Kidney (tissue), 22 donors: ENCODE measurements at places on chromosomes 12 and 14. TPM values are rescaled to one million over a fixed set of nuclear protein-coding genes. Genes with fewer than 3 reads are reported as not detected.

The AKAP6 gene
- 0.92 TPM for polyA plus RNA-seq

The LPCAT3 gene
- polyA plus RNA-seq: 59.2 TPM

The FOXN4 gene
- polyA plus RNA-seq: 0.82 TPM

The BCL2L2 gene
- 35.6 TPM for polyA plus RNA-seq

The PLCZ1 gene
- not detected for polyA plus RNA-seq

The IL31 gene
- polyA plus RNA-seq: not detected

GRCh38 chr12:8658346-8658745 lies 4.3 kb downstream of the MFAP5 start:
- no peak for DNase-seq

DNA sequence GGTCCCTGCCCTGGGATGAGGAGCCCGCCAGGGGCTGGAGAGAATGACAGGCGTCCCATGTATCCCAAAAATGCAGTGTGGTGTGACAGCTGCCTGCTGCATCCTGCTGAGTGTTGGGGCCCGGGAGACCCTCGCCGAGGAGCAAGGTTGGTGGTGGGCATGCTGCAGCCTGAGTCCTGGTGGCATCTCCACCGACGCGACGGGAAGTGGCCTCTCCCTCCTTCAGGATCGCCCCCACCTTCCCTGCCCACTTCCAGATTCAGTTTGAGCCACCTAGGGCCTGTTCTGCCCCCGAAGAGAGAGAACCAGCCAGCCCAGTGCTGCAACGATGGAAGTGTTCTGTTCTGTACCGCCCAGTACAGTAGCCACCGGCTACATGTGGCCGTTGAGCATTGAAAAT lies 70.1 kb downstream of the TSPAN9 start:
- no peak for DNase-seq

DNA sequence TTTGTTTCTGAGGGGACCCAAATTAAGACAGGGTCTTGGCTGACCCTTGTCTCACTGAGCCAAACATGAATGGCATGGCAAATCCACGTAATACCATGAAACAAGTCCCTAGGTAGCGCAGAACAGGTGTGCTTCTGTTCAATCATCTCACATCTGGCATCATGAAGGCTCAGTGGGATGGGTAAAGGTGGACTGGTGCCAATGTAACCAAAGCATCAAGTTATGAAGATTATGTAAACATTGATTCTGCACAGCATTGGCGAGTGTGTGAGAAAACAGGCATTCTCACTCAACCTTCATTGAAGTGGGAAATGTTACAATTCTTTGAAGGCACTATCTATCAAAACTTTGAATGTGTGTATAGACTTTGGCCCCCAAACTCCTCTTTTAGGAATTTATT lies 41.9 kb downstream of the PTGER2 start:
- no peak for DNase-seq

DNA sequence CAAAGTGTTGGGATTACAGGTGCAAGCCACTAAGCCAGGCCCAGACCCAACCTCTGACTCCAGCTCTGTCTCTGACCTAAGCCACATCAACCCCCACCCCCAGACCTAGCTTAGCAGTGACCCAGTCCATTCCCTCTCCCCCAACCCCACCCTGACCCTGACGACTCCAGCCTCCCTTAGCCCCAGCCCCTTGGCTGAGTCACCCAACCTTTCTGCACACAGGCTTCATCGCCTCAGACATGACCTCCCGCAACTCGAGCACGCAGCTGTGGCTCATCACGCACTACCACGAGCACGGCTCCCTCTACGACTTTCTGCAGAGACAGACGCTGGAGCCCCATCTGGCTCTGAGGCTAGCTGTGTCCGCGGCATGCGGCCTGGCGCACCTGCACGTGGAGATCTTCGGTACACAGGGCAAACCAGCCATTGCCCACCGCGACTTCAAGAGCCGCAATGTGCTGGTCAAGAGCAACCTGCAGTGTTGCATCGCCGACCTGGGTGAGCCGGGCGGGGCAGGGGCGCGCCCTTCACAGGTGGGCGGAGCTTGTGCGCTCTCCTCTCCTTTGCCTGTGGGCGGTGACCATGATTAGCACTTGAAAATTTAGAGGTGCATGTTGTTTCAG lies 7.8 kb downstream of the ACVRL1 start:
- DNase-seq: no peak

DNA sequence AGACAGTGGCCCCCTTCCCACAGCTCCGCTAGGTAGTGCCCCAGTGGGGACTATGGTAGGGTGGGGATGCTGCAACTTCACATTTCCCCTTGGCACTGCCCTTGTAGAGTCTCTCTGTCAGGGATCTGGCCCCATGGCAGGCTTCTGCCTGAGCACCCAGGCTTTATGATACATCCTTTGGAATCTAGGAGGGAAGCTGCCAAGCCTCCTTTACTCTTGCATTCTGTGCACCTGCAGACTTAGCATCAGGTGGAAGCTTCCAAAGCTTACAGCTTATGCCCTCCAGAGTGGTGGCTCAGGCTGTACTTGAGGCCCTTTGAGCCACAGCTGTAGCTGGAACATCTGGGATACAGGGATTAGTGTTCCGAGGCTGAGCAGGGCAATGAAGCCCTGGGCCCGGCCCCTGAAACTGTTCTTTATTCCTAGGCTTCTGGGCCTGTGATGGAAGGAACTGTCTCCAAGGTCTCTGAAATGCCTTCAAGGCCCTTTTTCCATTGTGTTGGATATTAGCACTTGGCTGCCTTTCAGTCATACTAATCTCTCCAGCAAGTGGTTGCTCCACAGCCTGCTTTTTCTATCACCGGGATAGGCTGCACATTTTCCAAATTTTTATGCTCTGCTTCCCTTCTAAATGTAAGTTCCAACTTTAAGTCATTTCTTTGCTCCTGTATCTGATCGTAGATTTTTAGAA lies 22.2 kb upstream of the OR6J1 start:
- DNase-seq: no peak

GRCh38 chr14:39957290-39957689 lies 525.1 kb upstream of the FBXO33 start:
- no peak for DNase-seq

- no peak for DNase-seq
Observed at GRCh38 chr14:51621654-51622053, 30.1 kb upstream of the FRMD6 start.

DNA sequence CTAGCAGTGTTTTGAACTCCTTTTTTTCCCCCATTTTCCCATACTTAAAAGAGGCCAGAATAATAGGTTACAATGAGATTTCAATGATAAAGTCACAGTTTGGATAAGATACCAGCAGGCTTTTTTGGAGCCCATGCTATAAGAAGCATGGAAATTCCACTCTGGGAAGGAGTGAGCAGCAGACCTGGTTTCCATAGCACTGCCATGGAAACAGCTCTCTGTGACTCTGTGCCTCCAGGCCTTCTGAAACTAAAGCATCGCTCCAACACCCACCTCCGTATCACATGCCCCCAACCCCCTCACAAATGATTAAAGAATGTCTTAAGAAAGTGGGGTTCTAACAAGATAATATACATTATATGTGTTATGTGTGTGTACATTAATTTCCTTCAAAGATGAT lies 165.0 kb downstream of the GRIN2B start:
- peak; percentile 60 for DNase-seq

DNA sequence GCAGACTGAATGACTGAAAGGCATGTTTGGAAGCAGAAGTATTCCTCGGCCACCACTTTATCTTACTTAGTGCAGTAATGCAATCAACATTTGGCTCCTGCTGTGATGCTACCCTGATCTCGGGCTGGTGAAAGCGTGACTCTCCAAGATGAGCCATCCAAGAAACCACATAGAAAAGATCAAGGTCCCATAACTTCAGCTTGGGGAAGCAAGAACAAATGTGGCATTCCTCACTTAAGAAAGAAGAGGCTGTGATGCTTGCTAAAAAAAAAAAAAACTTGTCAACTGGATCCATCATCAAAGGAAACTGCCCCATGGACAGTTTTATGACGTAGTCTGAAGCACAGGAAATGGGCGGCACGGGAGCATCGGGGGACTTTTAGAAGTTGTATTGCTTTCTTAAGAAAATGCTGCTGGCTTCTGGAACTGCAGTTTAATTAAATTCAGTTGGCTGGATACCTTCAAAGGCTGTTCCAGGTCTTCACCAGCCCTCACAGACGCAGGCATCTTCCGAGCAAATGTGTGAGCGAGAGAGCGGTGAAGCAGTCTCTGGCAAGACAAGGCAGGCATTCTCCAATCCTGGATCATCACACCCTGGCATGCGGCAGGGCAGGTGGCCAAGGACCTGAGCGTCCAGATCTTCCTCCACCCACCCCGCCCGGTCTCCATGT lies 38.2 kb upstream of the MAP1LC3B2 start:
- DNase-seq: peak; percentile 74

GRCh38 chr12:23168459-23168858 lies 543.5 kb downstream of the ETNK1 start:
- no peak for DNase-seq

GRCh38 chr12:2733493-2734355 lies 61.0 kb upstream of the FKBP4 start:
- DNase-seq: no peak
